ENCODE measurements at places on chromosomes 11 and 22. TPM values are rescaled to one million over a fixed set of nuclear protein-coding genes. Genes with fewer than 3 reads are reported as not detected.

DNA sequence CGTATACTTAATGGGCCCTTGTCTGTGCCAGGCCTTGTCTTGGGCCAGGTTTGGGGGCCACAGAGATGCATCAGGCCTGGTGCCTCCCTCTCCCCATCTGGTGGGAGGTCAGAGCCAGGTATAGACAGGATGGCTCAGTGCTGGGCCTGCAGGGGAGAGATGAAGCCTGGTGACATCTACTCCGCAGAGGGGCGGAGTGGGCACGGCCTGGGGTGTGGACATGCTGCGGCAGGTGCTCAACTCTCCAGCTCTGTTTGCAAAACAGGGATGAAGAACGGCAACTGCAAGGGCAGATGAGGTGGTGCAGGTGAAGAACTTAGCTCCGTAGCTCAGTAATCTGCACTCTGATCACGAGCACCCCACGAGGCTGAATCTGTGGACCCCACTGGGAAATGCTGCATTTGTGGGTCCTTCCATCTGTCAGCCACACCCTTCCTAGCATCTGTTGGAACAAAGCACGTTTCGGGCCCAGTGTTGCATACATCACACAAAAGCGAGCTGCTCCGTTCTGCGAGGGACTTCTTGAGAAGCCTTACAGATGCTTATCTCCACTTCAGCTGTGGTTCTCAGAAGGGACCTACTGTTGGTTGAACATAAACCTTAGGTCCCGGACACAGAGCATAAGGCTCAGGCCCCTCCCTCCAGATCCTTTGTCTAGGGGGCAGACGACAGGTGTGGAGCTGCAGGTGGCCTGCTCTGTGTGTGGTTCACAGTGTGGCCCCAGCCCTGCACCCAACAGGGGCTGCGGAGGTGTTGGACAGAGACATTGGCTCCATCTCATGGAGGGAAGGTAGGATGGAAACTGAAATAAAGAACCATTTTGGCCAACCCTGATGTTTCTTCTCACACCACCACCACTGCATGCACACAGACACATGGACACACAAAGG is 78.3 kb downstream of the LRRC32 start:
- H3K4me1 ChIP-seq = peaks cover 21% of the 10 kb centered on the region
- H3K27me3 ChIP-seq = no peaks in the 10 kb centered on the region
- H3K36me3 ChIP-seq = no peaks in the 10 kb centered on the region

GRCh38 chr11:46381819-46382645 is 563 bp downstream of the MDK start:
- DNase-seq = no peak
- peaks cover 11% of the 10 kb centered on the region for H3K4me1 ChIP-seq
- H3K36me3 ChIP-seq = peaks cover 6% of the 10 kb centered on the region
- H3K4me3 ChIP-seq = peak overlapping the region; percentile 74
- H3K27me3 ChIP-seq = peaks cover 10% of the 10 kb centered on the region

- H3K4me3 ChIP-seq = no peak overlapping the region
- peaks cover 32% of the 10 kb centered on the region for H3K4me1 ChIP-seq
- H3K27ac ChIP-seq = peak overlapping the region; percentile 60
- peaks cover 13% of the 10 kb centered on the region for H3K27me3 ChIP-seq
- H3K36me3 ChIP-seq = no peaks in the 10 kb centered on the region
Measured at GRCh38 chr22:19757140-19757984, 3.2 kb upstream of the TBX1 start.

DNA sequence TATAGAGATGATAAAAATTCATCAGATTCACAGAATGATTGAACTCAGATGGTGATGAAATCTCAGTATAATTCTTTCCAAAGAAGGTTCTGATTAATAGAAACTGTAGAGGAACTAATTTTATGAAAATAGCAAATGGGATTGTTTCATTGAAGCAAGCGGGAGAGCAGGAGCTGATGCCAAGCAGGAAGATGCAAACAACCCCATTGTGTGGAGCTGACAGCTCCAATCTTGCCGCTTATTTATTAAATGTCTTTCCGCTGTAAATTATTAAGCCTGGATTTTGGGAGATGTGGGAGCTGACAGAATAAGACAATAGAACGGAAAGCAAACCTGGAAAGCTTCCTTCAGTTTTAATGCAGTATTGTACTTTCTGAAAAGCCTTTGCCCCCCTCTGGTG is 6.0 kb upstream of the TMEM218 start:
- peaks cover 13% of the 10 kb centered on the region for H3K27me3 ChIP-seq
- H3K27ac ChIP-seq = no peak overlapping the region
- H3K4me1 ChIP-seq = peaks cover 7% of the 10 kb centered on the region
- no peak for DNase-seq
- no peaks in the 10 kb centered on the region for H3K36me3 ChIP-seq

- no peaks in the 10 kb centered on the region for H3K36me3 ChIP-seq
- no peak overlapping the region for H3K4me3 ChIP-seq
- H3K27ac ChIP-seq = no peak overlapping the region
- DNase-seq = no peak
- no peaks in the 10 kb centered on the region for H3K27me3 ChIP-seq
Measured at GRCh38 chr22:46589141-46589748, 30.9 kb upstream of the GRAMD4 start.

GRCh38 chr11:1939006-1939625 is 8.0 kb upstream of the MRPL23 start:
- H3K4me1 ChIP-seq = peaks cover 4% of the 10 kb centered on the region
- peak; percentile 68 for DNase-seq
- H3K27ac ChIP-seq = no peak overlapping the region
- H3K27me3 ChIP-seq = no peaks in the 10 kb centered on the region

The OR56A1 gene
- not detected for total RNA-seq

The ADM gene
- 239 TPM for total RNA-seq

The RHOD gene
- 9.4 TPM for total RNA-seq

The NNMT gene
- total RNA-seq = 79.5 TPM

The CARS1 gene
- 148 TPM for total RNA-seq
